ENCODE measurements at places on chromosomes 11 and 22. TPM values are rescaled to one million over a fixed set of nuclear protein-coding genes. Genes with fewer than 3 reads are reported as not detected.

The MUC6 gene
- 10.6 TPM for polyA plus RNA-seq

The MAP4K2 gene
- polyA plus RNA-seq = 18.5 TPM

The SHANK3 gene
- polyA plus RNA-seq = 12.5 TPM

The MS4A4A gene
- polyA plus RNA-seq = 4.7 TPM

The MYEOV gene
- polyA plus RNA-seq = 4.5 TPM

The PHLDA2 gene
- polyA plus RNA-seq = 0.75 TPM

The CASP5 gene
- polyA plus RNA-seq = not detected

The OR6T1 gene
- polyA plus RNA-seq = not detected

- DNase-seq = no peak
These were observed 15.5 kb downstream of the RBX1 start for GRCh38 chr22:40966726-40967085.

GRCh38 chr22:24421428-24421931 lies 5.9 kb upstream of the ADORA2A start:
- DNase-seq = no peak

DNA sequence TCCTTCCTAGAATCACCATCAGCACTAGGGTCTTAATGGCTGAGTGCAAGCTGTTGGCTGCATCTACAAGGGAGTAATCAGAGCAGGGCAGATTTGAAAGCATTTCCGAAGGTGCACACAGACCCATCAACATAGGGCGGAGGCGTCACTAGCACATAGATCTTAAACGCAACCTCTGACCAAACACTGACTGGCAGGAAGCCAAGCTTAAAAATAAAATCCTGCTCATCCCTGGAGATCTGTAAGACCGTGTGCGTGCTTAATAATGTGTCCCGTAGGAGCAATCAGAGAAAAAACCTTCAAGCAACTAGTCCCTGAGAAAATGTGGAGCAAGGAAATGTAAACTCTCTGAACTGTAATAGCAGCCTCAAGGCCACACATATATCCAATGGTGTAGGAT lies 470.5 kb downstream of the ETS1 start:
- DNase-seq = no peak

DNA sequence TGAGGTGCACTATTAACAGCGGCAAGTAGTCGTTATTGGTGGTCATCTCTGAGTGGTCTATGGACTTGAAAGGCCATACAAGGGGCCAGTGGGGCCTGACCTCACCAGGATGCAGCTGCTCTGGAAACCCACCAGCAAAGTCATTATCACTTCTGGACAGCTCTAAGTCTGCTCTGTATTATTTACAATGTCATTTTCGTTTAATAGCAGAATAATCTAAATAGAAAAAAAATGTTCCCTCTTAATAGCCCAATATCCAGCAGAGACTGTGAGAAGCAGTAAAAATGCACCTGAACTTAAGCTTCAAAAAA lies 85.0 kb upstream of the EED start:
- no peak for DNase-seq

DNA sequence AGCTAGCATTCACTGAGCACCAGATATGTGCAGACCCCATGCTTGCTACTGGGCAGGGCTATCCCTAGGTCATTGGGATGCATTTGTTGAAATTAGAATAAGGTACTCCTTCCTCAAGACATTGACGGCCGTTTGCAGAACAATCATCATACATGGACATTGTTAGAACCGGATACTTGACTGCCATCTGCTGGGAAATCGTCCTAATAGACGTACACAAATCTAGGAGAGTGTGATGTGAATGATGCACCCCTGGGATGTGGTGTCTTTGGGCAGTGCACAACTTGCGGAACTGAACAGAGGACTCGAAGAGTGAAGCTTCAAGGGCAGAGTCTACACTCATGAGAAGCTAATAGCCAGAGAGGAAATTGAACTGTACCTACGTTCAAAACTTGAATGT lies 35.9 kb downstream of the MYO18B start:
- DNase-seq = no peak

GRCh38 chr22:19524170-19525115 lies at the start of gene CLDN5:
CLDN5 (minus strand) TSS chr22:19524410; CDS start chr22:19524255, 155 bp downstream.
- DNase-seq = no peak

DNA sequence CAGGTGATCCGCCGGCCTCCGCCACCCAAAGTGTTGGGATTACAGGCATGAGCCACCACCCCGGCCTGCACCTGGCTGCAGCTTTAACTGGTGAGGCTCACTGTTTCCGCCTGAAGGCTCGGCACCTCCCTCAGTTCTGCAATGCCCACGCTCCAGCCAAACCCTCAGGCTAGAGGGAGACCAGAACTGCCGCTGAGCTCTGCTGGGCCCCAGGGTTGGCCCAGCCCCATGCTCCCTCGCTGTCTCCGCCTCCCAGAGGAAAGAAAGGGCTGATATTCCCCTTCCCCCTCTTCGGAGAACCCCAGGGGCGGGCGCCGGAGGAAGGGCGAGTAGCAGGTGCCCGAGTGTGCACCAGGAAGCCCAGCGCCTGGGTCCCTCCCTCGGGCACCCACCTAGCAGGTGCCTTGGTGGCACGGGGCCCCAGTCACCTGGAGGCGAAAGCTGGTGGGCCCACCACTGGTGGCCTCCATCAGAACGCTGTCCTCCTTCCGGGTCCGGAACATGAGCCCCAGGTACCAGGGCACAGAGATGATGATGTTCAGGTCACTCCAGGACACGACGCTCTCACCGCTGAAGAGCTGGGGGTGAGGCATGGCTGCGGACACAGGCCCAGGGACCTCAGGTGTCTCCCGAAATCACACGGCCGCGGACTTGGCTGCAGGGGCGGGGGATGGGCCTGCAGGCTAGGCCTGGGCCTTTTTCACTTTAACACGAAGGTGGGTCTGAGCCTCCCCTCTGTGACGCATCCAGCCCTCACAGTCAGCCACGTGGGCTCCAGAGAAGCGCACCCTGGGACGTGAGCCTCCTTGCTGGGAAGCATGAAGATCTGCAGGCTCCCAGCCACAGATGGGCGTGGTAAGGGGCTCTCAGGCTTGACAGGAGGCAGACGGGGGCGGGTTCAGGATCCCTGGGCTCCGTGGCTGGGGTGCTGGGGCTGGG lies 73.3 kb downstream of the TRMU start:
- DNase-seq = no peak

DNA sequence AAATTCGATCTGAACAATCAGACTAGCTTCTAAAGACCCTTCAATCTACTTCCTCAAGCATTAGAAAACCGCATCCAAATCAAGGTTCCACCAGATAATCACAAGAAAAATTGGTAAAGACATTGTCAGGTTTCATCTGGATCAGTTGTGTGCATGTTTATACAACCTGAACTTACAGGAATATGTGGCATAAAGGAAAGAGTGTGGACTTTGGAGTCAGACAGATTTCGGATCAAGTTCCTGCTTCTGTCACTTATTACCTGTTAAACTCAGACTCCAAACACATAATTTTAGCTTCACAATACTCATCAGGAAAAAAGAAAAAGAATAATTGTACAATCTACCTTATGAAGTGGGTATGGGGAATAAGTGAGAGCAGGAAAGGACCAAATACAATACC lies 80.5 kb downstream of the MPPED2 start:
- no peak for DNase-seq

GRCh38 chr11:95134491-95134890 lies 44.8 kb downstream of the ENDOD1 start:
- no peak for DNase-seq

GRCh38 chr11:112661146-112661545 lies 300.1 kb upstream of the NCAM1 start:
- no peak for DNase-seq

- no peak for DNase-seq
These were observed at the start of gene SMTNL1 for GRCh38 chr11:57536947-57537619. SMTNL1 (plus strand) TSS chr11:57537595; CDS start chr11:57542643, 5,048 bp downstream.

GRCh38 chr11:60528934-60529333 lies 13.7 kb downstream of the MS4A13 start:
- DNase-seq = no peak

DNA sequence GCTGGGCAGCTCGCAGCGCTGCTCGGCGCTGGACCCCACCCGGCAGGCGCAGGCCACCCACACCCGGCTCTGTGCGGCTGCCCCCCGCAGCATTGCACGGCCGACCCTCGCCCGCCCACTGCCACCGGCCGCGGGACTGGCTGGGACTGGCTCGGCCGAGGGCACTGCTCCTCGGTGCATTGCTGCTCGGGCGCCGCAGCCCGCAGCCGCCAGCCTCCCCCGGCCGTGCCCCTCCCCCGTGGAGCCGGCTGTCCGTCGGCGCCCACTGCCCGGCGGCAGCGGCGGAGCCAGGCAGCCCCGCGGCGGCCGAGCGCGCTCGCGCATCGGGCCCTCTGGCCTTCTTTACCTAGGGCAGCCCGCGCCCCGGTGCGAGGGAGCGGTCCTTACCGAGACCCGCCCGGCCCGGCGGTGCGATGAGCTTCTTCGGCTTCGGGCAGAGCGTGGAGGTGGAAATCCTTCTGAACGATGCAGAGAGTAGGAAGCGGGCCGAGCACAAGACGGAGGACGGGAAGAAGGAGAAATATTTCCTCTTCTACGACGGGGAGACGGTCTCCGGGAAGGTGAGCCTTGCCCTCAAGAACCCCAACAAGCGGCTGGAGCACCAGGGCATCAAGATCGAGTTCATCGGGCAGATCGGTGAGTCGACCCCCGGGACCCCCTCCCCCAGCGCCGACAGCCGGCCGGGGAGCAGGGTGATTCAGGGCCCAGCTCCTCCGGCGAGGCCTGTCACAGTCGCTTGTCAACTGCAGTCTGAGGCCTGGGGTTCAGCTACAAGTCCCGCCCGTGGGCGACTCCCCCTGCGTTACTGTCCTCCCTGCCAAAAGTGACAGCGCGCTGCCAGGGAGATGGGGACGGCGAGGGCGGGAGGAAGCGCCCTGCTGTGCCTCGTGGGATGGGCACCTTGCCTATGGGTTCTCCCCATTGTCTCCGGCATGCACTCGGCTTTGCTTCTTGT lies 516 bp downstream of the VPS26B start:
- DNase-seq = no peak

- DNase-seq = no peak
These were observed 67.6 kb upstream of the TEAD1 start for GRCh38 chr11:12606597-12606996.

- DNase-seq = no peak
These were observed 93.1 kb downstream of the TP53I11 start for GRCh38 chr11:44857490-44858090.

DNA sequence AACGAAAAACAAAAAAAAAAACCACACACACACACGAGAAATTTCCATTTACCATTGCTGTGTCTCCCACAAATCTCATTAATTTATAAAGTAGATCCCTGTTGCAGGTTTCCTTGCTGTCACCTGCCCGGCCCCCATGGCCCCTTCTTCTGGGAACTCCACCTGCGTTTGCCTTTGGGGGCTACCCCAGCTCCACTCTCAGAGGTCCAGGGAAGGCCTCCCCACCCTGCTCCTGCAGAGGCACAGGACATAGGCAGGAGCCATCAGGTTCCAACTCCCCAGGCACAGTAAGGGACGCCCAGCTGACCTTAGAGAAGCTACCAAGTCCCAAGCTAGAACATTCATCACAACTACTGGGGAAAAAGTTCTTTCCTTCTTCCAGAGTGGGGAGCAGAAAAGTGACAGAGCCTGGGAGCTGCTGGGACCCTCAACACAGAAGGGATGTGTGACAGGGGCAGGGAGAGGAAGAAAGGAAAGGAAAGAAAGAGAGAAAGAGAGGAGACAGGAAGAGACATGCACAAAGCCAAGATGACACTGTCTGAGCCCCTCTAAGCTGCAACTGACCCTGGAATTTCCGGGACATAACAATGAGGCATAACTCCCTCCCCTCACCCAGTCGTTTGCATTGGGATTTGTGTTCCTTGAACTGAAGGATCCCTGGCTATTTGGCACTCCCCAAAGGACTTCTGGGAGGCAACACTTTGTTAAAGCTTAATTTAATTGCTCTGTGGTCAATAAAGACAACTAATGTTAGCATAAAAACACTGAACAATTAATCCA lies 175.7 kb downstream of the SHANK2 start:
- no peak for DNase-seq
